ENCODE measurements at places on chromosomes 2 and 18.

DNA sequence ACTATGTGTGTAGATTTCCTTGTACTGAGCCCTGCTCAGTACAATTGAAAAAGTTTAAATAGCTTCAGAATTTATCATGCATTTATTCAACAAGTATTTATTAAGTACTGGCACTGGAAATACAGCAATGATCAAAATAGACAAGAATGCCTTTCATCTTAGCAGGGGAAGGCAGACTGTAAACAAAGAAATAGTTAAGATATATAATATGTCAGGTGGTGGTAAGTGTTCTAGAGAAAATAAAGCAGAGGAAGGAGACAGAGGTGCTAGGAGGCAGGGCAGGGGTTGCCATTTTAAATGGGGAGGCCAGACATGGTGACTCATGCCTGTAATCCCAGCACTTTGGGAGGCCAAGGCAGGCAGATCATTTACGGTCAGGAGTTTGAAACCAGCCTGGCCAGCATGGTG, 13.6 kb upstream of the LIPG start:
- no peak for DNase-seq

- DNase-seq: no peak
These were observed 17.6 kb downstream of the ADAM17 start for GRCh38 chr2:9538000-9538507.

GRCh38 chr18:46456691-46457090, 200.3 kb downstream of the LOXHD1 start:
- no peak for DNase-seq

DNA sequence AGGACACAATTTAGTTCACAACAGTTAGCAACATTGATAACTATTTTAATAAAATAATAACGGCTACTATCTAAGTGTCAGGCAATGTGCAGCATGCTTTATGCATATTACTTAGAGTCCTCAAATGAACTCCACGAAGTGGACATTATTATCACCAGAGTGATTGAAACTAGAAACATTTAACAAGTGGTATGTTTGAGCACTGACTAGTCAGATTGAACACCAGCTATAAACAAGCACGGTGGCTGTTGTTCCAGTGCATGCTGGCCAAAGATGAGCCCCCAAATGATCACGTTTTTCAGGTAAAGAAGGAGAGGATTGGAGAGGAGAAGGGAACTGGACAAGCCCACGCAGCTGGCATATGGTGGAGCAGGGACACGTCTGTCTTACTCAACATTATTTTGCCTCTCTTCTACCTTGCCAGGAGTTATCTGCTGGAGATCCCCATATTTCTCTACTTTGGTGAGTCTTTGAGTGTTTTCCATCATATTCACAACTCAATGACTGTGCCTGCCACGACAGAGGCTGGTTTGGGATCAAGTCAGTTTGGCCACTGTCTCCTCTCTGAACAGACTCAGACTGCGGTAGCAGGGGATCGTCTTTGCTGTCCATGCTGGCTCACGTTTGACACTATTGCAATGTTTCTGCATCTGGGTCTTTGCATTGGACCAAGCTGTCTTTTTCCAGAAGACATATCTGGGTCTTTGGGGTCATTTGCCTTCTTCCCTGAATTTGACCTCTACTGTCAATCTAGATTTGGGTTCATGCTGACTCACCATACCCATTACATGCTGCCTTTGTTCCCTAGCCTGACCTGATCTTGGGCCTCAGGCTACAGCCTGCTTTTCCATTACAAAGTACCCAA, 66.0 kb upstream of the ACSL3 start:
- DNase-seq: no peak

DNA sequence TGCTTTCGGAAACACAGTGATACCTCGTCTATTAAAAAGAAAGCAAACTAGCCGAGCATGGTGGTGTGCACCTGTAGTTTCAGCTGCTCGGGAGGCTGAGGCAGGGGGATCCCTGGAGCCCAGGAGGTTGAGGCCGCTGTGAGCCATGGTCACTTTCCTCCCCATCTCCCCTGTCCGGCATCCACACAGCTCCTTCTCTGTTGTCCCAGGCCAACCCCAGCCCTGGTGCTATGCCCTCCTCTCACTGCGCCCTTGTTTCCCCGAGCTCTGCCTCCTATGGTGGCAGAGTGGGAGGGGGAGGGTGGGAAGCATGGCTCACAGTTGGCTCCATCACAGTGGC, 15.4 kb downstream of the RTP5 start:
- no peak for DNase-seq

GRCh38 chr18:26458526-26459232, 89.7 kb downstream of the KCTD1 start:
- DNase-seq: no peak

DNA sequence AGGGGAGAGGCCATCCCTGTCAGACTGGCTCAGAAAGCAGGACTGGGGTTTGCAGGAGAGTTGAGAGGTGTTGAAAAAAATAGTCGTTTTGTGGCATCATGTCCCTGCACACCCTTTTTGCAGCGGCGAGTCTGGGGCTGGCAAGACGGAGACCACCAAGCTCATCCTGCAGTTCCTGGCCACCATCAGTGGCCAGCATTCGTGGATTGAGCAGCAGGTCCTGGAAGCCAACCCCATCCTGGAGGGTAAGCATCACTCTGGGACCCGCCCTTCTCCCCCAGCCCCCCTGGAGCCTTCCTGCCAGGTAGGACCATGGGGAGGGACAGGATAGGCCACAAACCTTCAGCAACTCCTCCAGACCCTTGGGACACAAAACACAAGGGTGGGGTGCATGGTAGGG, 34.2 kb downstream of the MYO7B start:
- DNase-seq: no peak

DNA sequence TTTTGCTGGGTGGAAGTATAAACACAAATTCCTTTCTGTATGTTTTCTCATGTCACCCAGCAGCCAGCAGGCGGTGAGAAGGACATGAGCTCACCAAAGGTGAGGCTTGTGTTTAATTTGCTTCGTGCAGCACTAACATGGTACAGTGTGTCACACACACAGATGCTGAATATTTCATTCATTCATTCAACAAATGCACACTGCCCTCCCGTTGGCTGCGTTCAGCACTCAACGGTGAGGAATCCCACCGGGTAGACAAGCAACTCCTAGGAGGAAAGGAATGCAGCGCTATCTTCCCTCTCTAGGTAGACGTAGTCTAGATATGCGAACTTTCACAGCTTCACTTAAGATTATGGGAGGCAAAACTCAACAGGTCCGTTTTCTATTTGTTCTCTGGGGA, 85.1 kb downstream of the LONRF2 start:
- no peak for DNase-seq

DNA sequence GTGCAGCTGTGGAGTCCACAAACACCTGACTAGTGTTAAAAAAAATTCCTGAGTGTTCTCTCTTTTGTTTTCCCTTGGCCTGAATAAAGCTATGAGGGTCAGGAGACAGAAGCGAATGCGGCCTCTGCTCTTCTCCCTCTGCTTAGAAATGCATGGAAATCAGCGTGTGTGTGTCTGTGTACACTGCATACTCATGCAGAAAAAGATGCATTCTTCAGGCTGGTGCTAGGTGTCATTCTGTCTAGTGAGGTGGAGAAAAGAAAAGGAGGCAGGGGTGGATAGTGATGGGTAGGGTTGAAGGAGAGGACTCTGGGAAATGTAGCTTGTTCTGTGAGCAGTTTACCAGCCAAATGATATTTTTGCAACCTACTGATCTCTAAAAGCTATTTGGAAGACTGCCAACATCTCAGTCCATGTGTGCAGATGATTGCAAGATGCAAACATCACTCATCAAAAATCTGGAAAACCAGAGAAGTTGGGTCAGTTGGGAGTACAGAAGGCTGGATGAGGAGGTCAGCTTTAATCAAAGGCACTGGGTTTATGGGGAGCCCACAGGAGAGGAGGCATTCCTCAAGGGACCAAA, 177.7 kb downstream of the INSIG2 start:
- DNase-seq: no peak

DNA sequence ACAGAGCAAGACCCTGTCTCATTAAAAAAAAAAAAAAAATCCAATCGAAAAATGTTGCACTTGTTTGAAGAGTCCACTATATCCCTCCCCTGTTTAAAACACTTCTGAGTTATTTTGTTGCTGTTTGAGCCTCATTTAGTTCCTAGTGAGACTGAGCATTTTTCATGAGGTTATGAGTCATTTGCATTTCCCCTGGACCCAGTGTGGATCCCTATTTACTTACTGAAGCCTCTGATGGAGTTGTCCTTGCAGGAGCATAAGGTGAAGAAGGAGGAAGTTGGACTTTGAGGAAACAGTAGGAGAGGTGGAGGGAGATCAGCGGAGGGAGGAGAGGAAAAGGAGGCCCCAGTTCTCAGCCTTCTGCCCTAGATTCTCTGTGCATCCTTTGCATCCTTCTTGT, 5.1 kb downstream of the CXCR1 start:
- DNase-seq: no peak

- peak; percentile 8 for DNase-seq
These were observed 97.0 kb downstream of the NEB start for GRCh38 chr2:151637271-151637781.

- no peak for DNase-seq
These were observed 120.4 kb upstream of the MSH6 start for GRCh38 chr2:47662552-47662951.

DNA sequence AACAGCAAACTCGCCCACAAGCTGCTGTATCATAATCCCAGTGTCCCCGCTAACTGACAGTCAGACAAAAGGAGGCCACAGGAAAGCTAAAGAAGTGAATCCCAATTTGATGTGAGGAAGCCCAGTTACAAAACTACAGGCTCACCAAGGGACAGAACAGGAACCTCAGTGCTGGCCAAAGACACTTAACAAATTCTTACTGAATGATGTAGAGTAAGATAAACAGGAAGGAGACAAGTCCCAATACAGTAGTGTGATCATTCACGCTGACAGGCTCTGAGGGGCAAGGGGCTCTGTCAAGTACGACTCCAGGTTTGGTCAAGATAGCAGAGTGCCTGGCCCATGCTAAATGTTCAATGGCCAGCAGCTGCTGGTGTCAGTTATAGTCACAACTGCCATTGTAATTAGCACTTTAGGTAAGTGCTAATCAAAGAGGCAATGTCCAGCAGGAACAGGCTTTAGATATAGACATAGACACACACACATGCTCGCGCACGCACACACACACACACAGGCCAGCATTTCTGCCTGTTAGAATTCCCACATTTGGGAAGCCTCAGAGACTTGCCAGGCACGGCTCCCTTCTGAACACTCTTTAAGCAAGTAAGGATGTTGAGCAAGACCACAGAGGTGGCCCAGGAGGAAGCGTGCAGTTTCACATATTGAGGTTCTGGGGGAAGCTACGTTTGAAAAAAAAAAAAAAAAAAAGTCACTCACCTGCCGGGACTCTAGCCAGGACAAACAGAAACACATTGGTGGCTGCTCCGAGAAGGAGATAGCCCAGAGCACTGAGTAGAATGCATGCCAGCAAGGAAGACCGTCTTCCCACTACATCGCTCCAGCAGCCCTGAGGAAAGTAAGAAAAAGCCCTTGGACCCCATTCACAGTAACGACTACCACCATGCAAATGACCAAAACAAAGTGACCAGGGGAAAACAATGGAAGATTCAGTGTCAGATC, 35.4 kb upstream of the TMEM182 start:
- DNase-seq: no peak

DNA sequence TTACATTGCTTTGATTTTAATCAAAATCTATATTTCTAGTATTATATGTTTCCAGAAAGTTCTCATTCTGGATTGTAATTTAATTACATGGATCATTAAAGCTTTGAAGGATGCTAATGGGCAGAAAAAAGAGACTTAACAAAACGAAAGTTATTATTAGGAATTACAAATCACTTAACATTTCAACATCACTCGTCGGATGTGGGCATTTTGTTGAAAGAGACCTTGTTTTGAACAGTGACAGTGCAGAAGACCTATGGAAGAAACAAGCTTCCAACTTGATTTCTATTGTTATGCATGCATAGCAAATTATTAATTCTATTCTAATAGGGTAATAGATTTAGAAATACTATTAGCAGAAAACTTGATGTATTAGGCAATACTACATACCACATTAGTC, 31.4 kb upstream of the DARS1 start:
- DNase-seq: no peak
